ENCODE measurements at places on chromosomes 6 and 20.

DNA sequence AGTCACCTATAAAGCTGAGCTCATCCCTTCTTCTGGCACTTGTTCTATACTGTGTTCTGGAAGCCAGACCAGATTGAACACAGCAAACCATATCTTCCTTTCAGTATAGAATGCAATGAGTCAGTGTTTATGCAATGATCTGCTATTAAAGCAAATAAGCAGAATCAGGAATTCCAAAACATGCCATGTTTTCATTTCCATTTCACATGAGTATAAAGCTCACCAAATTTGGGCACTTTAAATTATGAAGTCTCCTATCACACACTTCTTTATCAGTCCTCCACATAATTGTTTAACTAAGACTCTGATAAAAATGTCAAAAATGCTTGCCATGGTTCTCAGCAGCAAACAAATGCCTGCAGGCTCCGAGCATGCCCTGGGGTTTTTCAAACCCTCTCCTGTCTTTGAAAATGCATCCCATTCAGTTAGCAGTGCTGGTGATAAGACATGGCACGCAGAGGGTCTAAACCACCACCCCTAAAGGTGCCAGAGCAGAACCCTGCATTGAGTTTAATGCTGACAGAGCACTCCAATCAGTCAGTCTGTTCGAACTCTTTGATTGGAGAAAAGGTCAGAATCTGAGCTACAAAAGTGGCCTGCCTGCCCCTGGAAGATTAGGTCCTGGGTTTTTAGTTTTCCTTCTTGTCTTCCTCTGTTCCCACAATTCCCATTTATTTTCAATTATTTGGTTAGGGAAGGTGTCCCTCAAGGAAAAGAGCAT is 234.1 kb downstream of the GMPR start:
- DNase-seq = no peak

GRCh38 chr6:126134491-126134890 is 148.2 kb downstream of the TRMT11 start:
- no peak for DNase-seq

DNA sequence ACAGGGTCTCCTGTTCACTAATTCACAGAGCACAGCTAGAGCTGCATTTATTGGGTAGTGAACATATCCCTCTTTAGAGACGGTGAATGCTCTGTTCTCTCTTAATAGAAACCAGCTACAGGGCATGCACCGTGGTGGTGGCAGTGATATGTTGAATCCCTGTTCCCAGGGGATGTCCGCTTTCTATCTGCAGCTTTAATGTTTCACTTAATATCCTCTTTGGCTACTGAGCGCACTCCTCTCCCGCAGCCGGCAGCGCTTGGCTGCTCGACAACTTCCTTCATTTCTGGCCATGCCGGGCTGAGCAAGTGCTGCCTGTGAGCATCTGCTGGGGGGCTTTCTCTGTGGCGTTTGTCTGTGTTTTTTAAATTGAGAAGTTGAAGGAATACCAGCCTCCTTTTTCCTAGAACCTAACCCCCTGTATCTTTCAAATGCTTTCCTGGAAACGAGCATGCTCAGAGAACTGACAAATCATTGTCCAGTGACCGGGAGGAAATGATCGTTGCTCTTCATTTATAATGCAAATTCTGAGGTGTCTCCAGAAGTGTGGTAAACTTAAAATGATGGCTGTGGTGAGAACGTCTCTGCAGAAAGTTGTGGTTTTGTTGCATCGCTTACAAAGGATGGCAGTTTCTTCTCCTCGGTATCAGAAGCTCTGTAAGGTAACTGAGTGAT is 297.9 kb downstream of the UTRN start:
- DNase-seq = peak; percentile 23

GRCh38 chr20:15056246-15056645 is 718.8 kb upstream of the FLRT3 start:
- no peak for DNase-seq

DNA sequence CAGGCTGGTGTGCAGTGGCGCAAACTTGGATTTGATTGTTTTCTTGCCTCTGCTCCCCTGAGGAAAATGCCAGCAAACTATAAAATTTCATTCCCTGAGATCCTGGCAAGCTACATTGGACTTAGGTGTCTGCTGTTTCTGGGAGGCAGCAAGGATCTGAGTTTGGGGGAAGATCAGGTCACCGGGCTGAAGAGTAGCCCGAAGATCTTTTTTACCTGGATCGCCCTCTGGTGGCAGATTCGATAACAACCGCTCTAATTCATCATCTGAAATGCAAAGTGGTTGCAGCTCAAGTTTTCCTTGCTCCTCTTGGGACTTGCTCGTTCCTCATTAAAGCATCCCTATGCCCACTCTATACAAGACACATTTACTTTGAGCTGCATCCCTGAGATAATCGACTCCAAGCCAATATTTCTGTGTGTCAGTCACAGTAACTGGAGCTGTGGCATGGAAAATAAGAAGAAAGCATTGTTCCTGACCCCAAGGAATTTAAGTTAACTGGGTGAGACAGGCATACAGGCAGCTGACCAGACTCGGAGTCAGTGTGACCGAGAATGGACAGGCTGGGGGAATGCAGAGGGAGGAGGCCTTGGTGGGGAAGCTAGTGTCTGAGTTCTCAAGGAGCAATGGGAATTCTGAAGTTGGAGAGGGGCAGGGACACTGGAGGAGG is 131.8 kb upstream of the PROKR2 start:
- peak; percentile 36 for DNase-seq

GRCh38 chr6:107816818-107817217 is 7.3 kb downstream of the SCML4 start:
- no peak for DNase-seq

DNA sequence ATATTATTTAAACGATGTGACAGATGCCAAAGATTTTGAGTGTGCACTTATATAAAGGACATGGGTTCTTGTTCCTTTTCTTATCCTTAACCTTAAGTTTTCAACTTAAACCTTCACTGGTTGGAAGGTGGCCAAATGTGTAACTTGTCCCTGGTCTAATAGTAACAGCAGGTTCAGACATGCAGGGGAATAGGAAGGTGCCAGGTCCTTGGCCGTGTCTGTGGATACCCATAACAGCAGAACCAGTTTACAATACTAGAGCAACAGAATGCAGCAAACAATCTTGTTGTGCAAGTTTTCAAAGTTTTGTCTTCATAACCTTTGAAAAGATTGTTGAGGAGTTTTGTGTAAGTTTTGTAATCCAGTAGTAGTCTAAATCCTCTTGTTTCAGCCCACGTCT is 4.4 kb downstream of the MYB start:
- no peak for DNase-seq

DNA sequence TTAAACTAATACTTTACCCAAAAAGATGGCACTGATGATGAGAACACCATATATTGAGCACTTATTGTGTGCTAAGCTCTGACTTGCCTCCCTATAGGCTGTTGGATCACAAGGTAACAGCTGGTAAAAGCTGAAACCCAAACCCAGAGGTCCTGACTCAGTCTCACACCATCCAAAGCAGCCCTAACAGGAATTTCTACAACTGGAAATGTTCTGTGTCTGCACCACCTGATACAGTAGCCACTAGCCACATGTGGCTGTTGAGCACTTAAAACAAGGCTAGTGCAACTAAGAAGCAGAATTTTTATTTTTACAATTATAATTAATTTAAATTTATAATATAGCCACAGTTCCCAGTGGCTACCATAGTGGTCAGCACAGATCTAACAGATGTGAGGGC is 15.6 kb upstream of the MATN4 start:
- no peak for DNase-seq

DNA sequence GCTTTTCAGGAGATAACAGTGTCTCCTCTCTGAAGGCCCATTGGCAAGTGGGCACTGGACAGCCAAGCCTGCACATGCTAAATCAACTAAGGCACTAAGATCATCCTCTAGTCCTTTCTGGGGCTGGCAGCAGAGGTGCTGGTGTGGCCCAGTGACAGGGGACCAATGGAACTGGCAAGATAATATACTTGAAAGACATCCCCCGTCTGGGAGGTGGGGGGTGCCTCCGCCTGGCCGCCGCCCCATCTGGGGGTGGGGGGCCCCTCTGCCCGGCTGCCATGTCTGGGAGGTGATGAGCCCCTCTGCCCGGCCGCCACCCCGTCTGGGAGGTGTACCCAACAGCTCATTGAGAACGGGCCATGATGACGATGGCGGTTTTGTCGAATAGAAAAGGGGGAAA is 223.3 kb downstream of the UNC5CL start:
- DNase-seq = no peak

GRCh38 chr6:154234019-154234772 is 122.4 kb downstream of the IPCEF1 start:
- DNase-seq = no peak

DNA sequence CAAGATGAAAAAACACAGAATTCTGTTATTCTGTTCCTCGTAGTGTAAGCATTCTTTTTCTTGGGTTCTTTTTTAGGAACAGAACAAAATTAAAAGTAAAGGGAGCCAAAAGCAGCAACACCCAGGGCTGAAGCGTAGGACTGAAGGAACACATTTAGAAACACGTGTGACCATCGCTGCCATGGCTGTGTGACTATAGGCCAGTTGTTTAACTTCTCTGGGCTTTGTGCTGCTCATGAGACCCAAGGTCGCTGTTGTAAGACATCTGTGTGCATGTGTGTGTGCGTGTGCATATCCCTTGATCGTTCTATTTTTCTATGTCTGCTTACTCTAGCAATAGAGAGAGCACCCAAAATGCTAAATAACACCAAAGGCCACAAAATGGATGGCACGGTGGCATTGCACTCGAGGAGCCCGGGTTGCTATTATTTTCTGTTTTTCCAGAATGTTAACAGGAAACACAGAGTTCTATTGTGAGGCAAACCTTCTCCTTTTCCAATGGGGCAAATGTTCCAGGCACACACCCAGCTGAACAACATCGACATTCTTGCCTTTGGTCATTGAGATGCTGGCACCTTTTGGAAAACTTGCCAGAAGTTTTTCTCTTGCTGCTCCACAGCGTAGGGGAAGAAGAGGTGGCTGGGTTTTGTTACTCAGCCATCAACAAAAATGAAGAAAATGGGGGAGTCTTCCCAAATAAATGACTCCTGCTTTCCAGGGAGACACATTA is 267.8 kb upstream of the ECI2 start:
- DNase-seq = no peak

DNA sequence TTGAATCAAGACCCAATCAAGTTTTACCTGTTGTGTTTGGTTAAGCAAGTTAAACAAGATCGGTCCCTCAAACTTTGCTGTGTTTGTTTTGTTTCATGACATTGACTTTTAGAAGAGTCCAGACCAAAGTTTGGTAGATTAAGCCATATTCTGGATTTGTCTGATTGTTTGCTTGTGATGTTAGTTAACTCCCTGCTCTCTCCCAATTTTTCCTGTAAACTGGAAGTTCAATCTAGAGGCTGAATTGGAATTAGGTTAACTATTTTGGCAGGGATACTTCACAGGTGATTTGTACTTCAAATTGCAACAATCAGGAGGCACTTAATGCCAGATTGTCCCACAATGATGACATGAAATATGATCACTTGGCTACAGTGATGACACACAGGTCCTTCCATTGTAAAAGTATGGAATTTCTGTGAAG is 13.6 kb upstream of the SH3BGRL2 start:
- no peak for DNase-seq

- DNase-seq = no peak
Measured at GRCh38 chr6:158639056-158639455, 5.5 kb downstream of the DYNLT1 start.

GRCh38 chr6:122200440-122200839 is 199.0 kb upstream of the HSF2 start:
- DNase-seq = no peak

DNA sequence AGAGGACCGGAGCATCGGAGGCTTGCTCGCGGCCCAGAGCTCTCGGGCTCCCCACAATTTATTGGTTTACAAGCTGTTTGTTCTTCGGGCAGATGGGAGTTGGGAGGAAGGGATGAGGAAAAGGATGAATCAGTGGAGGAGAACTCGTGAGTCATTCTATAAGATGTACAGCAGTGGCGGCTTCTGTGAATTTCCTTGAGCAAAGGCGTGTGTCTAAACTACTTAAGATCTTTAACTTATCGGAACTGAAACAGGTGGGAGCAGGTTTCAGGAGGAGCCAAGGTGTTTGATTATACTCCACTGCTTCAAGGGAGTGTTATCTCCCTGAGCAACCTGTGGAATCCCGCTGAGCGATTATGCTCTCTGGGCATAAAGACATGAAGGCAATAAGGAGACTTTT is 50.5 kb upstream of the IBTK start:
- no peak for DNase-seq

DNA sequence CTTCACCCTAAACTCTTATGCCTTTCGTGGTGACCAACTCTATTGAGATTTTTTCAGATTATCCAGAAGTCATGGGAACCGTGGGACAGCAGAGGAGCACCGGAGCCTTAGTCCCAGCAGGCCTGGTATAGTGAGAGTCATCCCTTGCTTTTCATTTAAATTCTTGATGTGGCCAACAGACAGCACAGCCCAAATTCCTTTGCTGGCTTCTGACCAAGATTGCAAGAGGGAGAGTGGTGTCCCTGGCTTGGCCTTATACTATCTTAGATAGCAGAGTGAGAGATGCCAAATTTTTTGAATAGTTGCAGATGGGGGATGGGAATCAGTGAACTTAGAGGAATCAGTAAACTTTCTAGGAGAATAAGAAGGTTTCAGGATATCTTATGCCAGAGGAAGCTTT is 7.8 kb downstream of the STX11 start:
- no peak for DNase-seq

GRCh38 chr6:85023721-85024120 is 259.3 kb upstream of the TBX18 start:
- no peak for DNase-seq

DNA sequence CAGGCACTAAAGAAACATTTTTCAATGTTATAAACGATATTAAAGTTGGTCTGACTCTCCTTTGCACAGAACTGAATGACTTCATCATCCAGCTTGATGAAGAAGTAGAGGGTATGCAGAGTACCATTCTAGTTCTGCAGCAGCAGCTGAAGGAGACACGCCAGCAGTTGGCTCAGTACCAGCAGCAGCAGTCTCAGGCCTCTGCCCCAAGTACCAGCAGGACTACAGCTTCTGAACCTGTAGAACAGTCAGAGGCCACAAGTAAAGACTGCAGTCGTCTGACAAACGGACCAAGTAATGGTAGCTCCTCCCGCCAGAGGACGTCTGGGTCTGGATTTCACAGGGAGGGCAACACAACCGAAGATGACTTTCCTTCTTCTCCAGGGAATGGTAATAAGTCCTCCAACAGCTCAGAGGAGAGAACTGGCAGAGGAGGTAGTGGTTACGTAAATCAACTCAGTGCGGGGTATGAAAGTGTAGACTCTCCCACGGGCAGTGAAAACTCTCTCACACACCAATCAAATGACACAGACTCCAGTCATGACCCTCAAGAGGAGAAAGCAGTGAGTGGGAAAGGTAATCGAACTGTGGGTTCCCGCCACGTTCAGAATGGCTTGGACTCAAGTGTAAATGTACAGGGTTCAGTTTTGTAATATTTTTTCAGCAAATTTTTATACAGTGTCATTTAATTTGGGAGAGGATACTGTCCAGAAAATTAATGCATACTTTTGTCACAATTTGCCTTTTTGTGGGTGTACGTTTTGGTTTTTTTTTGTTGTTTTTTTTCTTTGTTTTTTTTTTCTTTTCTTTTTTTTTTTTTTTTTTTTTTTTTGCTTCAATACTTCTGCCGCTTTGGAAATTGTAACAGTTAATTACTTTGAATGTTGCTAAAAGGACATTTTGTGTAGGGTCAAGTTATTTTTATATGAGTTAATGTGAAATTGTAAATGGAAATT is 6.6 kb upstream of the ACAT2 start:
- no peak for DNase-seq

- no peak for DNase-seq
Measured at GRCh38 chr6:108736002-108736361, 112.2 kb upstream of the ARMC2 start.

GRCh38 chr20:19823971-19824370 is 65.9 kb downstream of the RIN2 start:
- DNase-seq = no peak

GRCh38 chr6:136510782-136511181 is 39.4 kb downstream of the MAP7 start:
- peak; percentile 15 for DNase-seq

- DNase-seq = no peak
Measured at GRCh38 chr6:30104661-30105060, 8.2 kb downstream of the TRIM31 start.
